ENCODE measurements at places on chromosomes 5 and 9.

DNA sequence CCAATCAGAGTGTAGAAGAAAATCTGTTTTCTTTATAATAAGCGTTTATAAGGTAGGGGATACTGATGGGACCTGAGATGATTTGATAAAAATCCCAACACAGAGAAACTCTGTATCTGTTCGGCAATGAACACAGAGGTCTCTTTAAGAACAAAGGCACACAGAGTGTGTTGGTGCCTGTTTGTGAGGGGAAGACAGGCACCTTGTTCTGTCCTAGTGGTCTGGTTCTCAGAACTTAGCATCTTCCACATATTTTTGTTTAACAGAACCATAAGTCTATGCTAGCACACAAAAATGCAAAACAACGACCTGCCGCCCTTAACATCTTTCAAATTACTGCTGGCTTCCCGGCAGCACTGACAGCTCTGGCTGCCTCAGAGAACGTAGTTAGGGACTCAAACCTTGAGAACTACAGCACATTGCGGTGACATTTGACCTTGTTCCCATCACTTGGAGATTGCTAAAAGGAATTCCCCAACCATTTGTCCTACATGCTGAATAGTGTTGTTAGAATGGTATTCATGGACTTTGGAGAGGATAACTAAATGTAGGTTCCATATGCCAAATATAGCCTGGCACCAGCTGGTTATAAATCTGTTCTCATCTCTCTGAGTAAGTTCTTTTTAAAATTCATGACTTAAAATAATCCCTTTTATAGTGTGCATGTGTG is 871.7 kb upstream of the TYRP1 start:
- no peak for DNase-seq

- no peak for DNase-seq
Observed at GRCh38 chr5:11432116-11432515, 472.1 kb downstream of the CTNND2 start.

GRCh38 chr5:99765011-99765410 is 770.2 kb upstream of the FAM174A start:
- DNase-seq = no peak

- no peak for DNase-seq
Observed at GRCh38 chr9:3464033-3464638, 61.7 kb downstream of the RFX3 start.

DNA sequence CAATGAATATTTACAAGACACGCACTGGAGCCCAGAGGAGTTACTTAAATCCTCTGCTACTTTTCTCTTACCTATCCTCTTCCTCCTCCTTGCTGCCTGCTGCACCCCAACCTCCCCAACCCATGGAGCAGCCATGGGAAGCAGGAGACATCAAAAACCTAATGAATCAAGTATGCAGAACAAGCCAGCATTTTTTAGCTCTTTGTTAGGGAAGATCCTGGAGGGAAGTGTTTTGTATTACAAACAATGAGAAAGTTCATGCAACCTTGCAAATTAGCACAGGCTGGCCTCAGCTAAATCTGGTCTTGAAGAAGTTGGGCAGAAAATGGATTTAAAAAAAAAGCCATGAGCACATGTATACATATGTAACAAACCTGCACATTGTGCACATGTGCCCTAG is 498.8 kb downstream of the KIF4B start:
- DNase-seq = no peak

- no peak for DNase-seq
Observed at GRCh38 chr5:157917899-157918809, 59.2 kb upstream of the CLINT1 start.

DNA sequence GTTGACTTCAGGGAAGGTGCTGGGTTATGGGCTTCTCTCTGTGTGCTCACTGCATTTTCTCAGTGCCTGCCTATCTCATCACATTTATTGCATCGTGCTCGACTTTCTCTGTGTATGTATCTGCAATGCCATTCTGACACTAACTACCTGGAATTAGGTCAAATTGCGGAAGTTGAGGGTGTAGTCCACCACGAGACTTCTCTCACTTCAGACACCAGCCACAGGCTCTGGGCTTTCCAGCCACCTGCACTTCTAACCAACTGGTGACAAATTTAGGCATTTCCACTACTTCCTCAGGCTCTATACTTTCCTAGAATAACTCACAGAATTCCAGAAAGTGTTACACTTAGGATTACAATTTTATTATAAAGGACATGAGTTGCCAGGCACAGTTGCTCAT is 188.6 kb upstream of the ZNF608 start:
- DNase-seq = no peak

DNA sequence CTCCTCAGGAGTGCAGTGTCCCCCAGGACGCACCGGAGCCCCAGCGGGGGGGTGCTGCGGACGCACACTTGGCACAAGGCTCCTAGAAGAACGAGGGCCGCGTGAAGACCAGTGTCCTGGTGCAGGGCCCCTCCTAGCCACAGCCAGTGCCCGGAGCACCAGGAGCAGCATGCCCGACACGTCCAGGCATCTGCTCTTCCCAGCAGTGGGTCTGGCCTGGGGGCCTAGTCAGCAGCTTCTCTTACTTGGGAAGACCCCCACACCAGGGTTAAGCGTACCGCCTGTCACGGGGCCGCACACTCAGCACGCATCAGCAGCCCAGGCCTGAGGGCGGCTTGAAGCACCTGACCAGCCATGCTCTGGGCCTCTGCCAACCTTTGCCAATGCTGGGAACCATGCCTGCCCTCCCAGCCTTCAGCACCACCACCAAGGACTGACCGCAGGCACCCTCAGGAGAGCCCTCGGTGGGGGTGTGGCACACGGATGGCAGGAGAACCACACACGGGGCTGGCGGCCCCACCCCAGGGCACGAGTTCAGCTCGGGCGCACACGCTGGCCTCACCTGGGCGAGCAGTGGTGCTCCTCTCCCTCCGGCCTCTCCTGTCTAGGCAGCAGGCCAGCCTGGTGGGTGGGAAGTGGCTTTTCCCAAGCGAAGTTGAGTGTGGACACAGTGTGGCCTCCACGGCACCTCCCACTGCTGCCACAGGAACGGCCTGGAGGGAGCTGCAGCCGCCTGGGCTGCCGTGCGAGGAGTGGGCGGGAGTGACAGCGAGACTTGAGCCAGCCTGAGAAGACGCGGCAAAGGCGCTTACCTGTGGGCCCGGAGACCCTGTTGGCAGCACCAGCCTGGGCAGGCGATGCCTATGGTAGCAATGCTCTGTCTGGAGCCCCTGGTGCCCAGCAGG is 12.0 kb upstream of the AJM1 start:
- DNase-seq = peak; percentile 28

- DNase-seq = peak; percentile 45
Observed at GRCh38 chr9:127194881-127195713, 69.5 kb upstream of the GARNL3 start.

DNA sequence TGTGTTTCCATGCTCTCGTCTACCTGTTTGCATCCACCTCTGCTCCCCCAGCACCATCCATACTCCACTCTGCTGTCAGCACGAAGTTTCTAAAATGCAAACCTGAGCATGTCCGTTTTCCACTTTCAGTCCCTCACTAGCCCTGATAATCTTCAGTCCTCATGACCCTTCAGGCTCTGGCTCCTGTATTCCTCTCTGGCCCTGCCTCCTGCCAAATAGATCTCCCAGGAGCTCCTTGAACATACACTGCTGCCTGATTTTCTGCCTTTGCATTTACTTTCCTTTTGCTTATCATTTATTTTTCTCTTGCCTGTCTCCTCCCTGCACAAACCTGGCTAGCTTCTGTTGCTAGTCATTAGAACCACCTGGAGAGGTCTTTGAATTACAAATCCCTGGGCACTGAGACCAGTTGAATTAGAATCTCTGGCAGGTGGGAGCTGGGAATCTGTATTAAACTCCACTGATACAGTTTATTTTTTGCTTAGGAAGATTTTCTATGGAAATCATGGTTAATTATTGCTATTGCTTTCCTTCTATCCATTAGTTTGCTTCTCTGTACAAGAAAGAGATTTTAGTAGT is 18.5 kb downstream of the ARHGEF28 start:
- no peak for DNase-seq

DNA sequence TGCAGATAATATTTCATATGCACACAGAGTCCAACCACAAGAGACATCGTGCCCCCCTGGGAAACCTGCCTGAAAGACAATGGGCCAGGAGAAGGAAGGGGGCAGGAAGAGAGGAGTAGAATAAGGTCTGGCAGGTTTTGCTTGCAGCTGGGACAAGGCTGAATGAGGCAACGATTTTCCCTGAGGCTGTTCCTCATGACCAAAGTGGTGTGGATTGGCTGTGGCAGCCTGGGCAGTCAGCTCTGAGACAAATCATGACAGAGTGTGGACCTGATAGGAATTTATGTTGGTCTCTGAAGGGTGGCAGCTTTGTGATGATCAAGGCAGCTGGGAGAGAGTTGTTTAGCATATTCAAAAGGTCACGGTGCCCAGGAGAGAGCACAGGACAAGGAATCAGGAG is 119.3 kb downstream of the NMUR2 start:
- no peak for DNase-seq

DNA sequence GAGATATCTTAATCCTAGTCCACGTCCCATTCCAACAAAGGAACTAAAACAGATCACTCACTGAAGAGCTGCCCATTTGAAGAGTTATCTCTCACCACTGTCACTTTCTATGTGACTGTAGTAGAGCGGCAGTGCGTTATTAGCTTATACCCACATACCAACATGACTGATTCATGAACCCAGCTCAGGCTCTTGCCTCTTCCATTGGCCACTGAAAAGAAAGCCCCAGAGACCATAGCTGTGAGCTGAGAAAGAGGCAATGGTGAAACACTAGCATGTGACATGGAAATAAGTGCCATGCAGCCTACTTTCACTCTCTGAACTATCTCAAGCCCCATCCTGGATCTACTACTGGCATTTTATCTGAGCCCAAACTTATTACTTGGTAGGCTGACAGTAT is 151.7 kb upstream of the MOCS2 start:
- DNase-seq = no peak

DNA sequence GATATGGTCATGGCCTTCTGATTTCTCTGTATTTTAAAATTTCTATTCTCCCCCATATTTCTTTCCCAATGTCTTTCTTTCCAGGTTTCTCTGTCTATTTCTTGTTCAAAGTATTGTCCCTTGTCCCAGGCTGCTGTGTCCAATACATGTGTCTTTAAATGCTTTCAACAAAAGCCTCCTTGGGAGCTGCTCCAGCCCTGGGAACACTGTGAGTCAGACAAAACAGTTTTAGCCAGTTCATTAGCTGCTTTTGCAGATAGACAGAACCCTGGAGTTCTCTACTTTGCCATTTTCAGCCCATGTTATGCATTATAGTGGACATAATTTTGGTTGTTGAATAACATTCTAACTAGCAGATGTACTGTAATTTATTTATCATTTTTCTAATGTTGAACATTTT is 20.5 kb upstream of the JAK2 start:
- no peak for DNase-seq

- no peak for DNase-seq
Observed at GRCh38 chr5:17816505-17816904, 182.2 kb downstream of the TAF11L14 start.

GRCh38 chr5:120270498-120270897 is 193.6 kb upstream of the PRR16 start:
- DNase-seq = no peak

- DNase-seq = no peak
Observed at GRCh38 chr9:33285502-33285901, 4.8 kb upstream of the NFX1 start.

DNA sequence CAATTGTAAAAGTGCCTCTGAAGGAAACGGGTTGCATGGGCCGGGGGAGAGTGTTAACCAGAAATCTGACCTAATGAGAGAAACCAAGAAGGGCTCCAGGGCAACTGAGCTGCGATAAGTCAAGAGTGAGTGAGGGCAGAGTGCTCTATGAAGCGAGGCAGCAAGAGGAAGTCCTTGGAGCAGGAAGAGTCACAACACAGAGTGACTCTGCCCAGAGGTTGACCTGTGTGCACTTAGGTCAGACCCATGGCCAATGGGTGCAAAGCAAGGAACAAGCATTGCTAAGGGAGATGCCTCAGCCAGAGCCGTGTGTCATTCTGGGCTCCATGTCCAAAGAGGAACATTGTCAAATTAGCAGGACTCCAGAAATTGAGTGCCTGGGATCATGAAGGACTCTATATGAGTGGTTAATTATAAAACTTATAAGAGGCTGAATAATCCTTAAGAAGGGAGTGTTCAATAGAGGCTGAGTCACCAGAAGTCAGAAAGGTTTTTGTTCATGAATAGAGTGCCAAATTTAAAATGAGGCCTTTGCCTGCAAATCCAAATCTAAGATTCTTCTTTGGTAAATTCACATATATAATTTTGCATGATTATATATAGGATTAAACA is 438.5 kb downstream of the MED10 start:
- no peak for DNase-seq

- DNase-seq = no peak
Observed at GRCh38 chr5:44714871-44715561, 93.7 kb upstream of the MRPS30 start.

GRCh38 chr5:154375329-154376008 is 70.3 kb upstream of the SAP30L start:
- DNase-seq = no peak

GRCh38 chr5:133405275-133406034 is 206.9 kb downstream of the FSTL4 start:
- no peak for DNase-seq

- DNase-seq = no peak
Observed at GRCh38 chr9:132638240-132638639, 31.5 kb downstream of the DDX31 start.

GRCh38 chr5:159909126-159909525 is 7.2 kb upstream of the ADRA1B start:
- DNase-seq = no peak

DNA sequence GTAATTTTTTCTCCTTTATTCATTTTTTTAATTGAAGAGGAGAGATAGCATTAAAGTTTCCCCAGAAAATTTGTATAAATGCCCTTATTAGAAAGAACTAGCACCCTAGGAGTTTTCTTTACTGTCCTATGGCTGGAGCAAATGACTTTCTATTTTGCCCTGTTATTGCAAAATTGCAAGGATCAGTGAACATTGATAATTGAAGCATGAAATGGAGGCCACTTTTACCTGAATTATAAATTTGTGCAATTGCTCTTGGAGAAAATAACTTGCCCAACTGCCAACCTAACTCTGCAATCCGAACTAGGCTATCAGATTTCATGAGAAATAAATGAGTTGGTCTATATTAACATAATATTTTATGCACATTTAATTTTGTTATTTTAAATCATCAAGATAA is 111.9 kb downstream of the MTRR start:
- DNase-seq = no peak

Measured in Right ventricle myocardium inferior (tissue), 1 donor.